ENCODE measurements at places on chromosomes 3 and 15.
A peak's percentile ranks its signal among the peaks of the same experiment; 100 is the strongest.

GRCh38 chr3:154062513-154062912, 58.7 kb upstream of the ARHGEF26 start:
- DNase-seq, result no peak

DNA sequence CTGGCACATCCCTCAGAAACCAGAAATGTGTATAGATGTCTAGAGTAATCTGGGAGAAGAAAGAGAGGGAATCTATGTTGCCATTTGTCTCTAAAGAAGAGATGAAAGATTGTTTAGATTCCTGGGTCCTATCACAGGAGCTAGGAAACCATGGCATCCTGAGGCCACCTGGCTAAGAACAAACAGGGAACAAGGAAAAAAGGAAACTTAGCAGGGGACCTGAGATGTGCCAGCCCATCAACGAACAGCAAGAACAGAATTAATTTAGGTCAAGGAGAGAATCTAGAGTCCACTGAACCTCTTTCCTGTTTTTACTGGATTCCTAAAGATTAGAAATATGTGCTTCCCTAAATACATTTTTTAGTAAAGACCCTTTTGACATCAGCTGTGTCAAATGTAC, 30.3 kb downstream of the IP6K1 start:
- no peak for DNase-seq

GRCh38 chr3:154783061-154783460, 297.1 kb upstream of the MME start:
- DNase-seq, result no peak

GRCh38 chr3:13544293-13544831, 4.6 kb upstream of the FBLN2 start:
- peak; percentile 77 for DNase-seq

- no peak for DNase-seq
These were observed 51.5 kb downstream of the MGLL start for GRCh38 chr3:127770671-127771355.

GRCh38 chr3:33171580-33171979, 47.0 kb downstream of the SUSD5 start:
- DNase-seq, result no peak

- DNase-seq, result no peak
These were observed 424.9 kb upstream of the ALCAM start for GRCh38 chr3:104941785-104942184.

- DNase-seq, result no peak
These were observed 11.6 kb upstream of the CLPX start for GRCh38 chr15:65196637-65197336.

DNA sequence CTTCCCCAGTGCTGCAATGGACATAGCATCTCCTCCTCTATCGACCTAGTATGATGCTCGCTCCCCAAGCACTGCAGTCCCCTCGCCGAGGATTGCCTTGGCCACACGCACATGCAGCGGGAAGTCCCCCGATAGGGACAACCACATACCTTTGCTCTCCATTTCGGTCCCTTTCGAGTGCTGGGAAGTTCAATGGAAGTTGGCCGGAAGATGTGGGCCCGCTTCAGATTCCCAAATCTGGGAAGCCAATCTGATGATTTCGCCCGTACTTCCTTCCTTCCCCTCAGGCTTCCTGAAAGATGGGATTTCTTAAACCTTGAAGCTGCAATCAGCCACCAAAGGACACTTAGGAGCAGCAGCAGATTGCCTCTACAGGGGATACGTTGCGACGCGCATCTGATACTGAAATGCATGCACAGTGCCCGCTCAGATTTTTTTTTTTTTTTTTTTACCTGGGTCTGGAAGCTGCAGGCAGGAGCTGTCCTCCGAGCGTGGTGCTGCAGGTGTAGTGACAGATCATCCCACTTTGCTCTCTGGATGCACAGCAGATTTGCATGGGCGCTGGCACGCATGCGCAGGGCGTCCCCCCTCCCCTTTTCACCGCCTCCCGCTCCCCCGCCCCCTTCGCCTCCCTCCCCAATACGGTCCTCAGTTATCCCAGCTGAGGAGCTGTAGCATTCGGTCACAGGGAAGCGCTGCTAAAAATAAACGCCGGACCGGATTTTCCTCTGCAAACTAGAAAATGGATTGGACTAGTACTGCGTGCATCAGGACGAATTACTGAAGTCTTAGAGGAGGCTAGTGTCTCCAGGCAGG, at the start of gene FGF12:
Gene FGF12, minus strand, starts transcription at position 510 of the 816 bp plus-strand sequence.
- no peak for DNase-seq

DNA sequence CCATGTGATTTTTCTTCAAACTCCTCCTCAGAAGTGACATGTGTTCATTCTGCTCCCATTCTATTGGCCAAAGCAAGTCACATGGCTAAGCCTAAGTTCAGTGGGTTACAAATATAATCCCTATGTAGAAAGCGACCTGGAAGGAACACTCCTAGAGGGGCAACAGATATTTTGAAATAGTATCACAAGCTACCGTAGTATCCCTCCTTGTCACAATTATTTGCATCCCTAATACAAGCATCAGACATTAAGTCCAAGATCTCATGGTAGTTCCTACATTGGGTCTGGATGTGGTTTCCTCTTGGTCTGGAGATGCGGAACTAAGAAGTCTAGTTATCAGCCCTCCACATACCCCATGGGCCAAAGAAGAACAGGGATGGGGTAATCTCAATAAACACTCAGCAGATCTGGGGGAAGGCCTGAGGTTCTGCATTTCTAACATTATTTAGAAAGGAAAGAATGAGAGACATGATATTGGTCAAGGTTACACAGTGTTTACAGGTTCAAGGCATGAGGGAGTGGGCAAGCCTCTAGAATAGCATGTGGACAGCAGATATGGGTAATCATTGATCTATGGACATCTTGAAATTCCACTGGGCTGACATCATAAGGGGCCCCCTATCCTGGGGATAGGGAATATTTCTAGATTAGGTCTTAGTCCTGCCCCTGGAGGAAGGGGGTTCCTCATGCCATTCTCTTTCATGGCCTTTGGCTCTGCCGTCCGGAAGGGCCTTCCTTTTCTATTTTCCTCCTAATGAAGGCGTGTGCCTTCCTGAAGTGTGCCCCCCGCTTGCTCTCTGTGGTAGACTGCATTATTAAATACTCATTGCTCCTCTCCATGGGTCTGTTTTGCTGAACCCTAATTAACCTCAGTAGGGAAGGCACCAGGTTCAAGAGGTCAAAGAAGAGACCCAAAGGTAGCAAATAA, 17.8 kb upstream of the ABHD2 start:
- DNase-seq, result no peak

DNA sequence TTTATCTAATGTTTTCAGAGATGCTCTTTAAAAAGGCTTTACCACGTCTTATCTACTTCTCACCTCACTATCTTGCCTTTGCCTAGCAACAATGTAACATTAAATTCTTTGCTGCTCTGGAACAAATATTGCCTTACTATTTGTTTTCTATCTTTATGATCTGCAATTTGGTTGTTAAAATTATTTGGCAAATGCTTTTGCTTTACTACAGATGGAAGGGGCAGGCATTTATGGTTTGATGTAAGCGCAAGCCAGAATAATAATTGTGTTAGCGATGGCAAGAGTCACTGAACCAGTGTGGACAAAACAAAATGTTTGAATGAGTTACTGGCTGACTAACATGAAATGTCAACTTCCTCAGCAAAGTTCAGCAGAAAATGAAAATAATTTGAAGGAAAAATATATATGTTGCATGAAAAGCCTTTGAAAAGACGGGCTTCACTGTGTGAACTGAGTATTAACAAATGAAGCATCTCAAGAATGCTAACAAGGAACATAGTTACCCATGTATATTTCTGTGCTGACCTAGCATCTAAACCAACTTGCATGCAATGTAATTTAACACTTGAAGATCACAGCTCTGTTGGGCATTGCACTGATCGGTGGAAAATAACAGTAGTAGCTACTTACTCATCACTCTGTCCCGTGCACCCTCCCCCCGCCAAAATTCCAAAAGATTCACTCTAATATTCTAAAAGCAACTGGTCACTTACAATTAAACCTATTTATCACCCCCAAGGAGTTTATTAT, 454.0 kb upstream of the ARHGEF26 start:
- no peak for DNase-seq

DNA sequence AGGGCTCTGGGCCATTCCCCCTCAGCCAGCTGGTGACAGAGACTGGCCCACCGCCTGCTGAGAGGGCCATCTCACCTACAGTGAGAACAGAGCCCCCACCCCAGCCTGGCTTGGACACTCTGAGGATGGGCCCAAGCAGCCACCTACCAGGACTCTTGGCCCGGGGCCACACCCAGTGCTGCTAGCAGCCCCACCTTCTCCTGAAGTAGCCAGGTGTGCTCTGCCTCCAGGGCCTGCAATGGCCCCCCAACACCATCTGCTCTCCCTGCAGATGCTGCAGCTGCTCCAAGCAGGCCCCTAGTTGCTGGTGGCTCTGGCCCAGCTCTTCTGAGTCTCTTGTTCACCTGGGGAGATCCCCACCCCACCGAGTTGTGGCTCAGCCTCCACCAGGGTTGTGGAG, 6.8 kb upstream of the CLK3 start:
- no peak for DNase-seq

DNA sequence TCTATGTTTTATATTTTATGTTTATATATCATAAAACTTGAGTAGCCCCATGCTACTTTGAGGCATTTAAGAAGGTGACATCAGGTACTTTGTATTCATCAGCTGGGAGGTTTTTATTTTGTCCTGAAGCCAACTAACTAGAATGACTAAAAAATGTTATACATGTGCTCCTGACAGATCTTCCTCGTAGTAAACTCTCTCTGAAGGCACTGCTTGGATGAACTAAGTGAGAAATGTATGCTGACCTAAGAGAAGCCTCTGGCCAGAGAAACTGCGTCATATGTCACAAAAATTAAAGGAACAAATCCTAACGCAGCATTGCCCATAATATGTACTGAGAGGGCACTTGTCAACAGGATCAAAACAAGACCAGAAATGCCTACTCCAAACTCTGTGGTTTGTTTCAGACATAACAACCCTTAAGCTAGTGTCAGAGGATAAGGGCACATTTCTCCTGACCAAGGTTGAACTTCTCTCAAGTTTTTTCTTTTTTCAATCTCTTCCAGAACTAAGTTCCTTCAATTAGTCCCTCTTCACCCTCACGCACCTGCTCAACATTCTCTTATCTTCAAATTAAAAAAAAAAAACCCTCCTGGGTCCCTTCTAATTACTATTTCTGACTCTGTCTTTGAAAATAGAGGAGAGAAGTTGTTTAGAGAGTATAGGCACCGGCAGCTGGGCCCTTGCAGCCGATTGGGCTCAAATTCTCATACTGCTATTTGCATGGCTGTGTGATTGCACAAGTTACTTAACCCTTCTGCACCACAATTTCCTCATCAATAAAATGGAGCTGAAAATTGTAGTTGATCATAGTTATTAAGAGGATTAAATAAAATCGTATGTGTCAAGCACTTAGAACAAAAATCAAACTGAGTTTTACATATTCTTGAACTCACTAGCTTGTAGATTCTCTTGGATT, 159.0 kb downstream of the FRMD5 start:
- no peak for DNase-seq

GRCh38 chr3:112346491-112347122, 13.7 kb downstream of the CD200 start:
- DNase-seq, result no peak

DNA sequence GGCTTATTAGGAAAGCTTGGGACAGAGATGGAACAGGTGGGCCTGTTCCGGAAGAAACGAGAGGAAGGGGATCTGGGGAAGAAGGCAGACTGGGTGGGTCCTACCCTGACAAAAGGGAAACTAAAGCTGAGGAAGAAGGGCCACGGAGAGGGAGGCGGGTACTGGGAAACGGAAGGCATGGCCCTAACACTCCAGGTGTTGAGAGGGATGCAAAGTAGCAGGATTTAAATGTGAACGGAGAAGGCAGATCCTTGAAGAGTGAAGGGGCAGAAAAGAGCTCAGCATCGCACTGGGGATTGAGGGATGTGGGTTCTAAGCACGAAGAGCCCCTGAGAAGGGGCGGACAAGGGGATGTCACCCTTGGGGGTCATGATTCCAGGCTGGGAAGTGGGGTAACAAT, 735 bp downstream of the STIMATE start:
- DNase-seq, result no peak

- DNase-seq, result no peak
These were observed 63.7 kb upstream of the THSD4 start for GRCh38 chr15:71051539-71051938.

- DNase-seq, result no peak
These were observed 15.5 kb downstream of the PAQR9 start for GRCh38 chr3:142947799-142948575.

DNA sequence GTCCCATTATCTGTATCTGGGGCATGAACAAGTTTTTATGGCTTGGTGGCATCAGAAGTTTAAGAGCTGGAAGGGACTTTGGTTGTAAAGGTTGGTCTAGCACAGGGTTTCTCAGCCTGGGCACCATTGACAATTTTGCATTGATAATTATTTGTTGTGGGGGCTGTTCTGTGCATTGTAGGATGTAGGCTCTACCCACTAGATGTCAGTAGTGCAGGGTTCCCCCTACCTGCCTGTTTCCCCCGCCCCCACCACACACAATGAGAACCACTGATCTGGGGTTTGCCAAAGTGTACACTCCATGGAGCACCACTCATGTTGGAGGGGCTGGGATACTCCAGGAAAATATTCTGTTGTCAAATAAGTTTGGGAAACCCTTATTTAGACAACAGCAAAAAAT, 42.7 kb downstream of the PLCL2 start:
- no peak for DNase-seq

GRCh38 chr3:146203776-146204175, 42.8 kb upstream of the PLOD2 start:
- no peak for DNase-seq

DNA sequence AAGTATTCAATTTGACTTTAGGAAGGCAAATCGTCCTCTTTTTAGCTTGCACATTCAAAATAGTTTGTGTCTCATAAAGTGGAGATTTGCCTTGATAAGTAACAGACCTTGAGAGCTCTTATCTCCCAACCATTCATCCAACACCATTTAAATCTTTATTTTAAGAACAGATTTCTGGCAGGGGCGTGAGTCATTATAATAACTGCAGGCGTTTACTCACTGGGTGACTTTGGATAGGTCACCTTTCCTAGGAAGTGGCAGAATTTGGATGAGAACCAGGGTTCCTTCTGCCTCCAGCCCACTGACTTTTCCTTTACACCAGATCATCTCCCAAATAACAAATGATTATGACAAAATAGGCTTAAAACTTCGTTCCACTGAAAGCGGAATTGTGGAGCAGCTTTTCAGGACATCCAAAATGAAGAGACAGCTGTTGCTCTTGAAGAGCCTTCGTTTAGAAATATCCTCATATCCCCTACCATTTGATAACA, 5.0 kb downstream of the LMCD1 start:
- DNase-seq, result no peak

DNA sequence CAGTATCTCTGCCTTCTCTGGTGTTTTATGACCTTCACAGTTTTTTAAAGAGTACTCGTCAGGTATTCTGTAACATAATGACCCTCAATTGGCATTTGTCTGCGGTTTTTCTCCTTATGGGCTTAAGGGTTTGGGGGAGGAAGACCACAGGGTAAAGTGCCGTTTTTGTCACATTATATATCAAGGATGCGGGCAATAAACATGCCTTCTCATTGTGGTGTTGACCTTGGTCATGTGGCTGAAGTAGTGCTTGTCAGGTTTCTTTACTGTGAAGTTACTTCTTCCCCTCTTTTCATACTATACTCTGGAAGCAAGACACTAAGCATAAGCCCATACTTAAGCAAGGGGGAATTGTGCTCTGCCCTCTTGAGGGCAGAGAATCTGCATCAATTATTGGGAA, 16.6 kb downstream of the CAPN3 start:
- DNase-seq, result no peak

GRCh38 chr3:115825046-115825445, 201.7 kb downstream of the GAP43 start:
- DNase-seq, result no peak
